ENCODE measurements at places on chromosomes 6 and 20. TPM values are rescaled to one million over a fixed set of nuclear protein-coding genes. Genes with fewer than 3 reads are reported as not detected.

The PRSS35 gene
- not detected for total RNA-seq

The KHDC1L gene
- total RNA-seq = not detected

The PPT2 gene
- total RNA-seq = 7.4 TPM

The PNPLA1 gene
- total RNA-seq = not detected

The GOPC gene
- 15.8 TPM for total RNA-seq

The LGSN gene
- total RNA-seq = 2.7 TPM

The MCCD1 gene
- total RNA-seq = not detected

The KCNK5 gene
- 1.2 TPM for total RNA-seq

The FUCA2 gene
- 52.4 TPM for total RNA-seq

The MEP1A gene
- total RNA-seq = not detected

The TAGAP gene
- not detected for total RNA-seq

The SLC2A10 gene
- total RNA-seq = not detected
